ENCODE measurements at places on chromosomes 1 and 21. TPM values are rescaled to one million over a fixed set of nuclear protein-coding genes. Genes with fewer than 3 reads are reported as not detected.

Gene ANGPTL7
- total RNA-seq: 0.30 TPM

Gene AGO3
- 9.6 TPM for total RNA-seq

Gene MTMR11
- total RNA-seq: 3.2 TPM

Gene CASQ1
- total RNA-seq: 85.8 TPM

- DNase-seq: no peak
These were observed 392.5 kb upstream of the PTBP2 start for GRCh38 chr1:96329121-96329520.

DNA sequence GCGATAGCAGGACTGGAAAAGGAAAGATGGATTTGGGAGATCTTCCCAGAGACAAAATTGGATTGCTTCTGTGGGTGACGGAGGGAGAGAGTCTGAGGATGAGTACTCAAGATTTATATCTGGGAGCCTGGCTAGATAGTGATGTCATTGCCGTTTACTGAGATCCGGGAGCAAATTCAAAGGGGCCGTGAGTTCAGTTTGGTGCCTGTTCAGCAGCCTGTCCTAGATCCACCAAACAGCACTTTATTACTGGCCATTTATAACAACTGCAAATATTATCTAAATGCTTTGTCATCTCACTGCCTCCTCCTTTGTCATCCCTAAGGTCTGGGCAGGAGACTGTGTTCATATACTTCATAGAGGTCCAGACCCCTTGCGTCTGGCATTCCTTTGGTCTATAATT lies 29.2 kb downstream of the MAPKAPK2 start:
- no peak for DNase-seq

DNA sequence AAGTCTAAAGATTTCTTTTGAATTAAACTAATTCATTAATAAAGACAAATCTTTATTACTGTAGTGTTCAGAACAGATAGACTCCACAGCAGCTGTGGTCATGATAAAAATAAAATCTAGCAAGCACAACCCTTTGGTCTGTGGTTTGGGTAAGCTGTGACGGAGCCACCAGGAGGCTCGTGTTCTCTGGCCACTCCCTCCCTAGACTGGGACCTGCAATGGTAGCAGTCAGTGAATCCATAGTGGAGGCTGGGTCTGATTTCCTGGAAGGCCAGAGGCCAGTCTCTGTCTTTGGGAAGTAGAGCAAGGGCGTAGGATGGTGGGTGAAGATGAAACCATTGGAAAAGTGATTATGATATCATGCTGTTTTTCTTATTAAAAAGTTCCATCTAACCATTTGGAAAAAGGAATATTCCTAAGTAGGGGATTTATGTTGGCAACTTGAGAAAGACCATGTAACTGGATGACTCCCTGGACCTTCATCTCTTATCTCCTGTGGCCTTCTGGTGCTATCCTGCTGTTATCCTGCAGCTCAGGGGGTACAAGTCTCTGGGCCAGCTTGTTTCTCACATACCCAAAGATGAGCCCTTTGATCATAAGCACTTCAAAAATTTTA lies 39.0 kb downstream of the TENT5C start:
- DNase-seq: no peak

GRCh38 chr1:55635856-55636255 lies 420.7 kb upstream of the USP24 start:
- DNase-seq: no peak

GRCh38 chr1:193283016-193283415 lies 96.6 kb upstream of the B3GALT2 start:
- no peak for DNase-seq

DNA sequence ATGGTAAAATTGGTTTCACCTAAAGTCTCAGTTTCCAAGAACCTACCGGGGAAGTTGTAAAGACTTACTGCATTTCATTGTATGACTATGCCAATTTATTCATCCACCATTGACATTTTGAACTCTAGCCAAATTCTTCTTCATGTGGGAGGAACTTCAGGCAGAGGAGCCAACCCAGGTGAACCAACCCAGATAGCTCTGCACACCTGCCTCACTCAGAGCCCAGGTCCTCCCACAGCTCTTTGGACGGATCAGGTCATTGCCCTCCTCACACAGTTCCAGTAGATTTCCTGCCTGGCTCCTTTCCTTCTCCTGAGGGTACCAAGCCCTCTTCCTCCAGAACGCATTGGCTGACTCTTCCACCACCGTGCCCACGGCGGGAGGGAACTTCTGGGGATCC lies 121.7 kb downstream of the DTL start:
- no peak for DNase-seq
